KG1 (cell line): ENCODE measurements at places on chromosomes 16 and 17.

DNA sequence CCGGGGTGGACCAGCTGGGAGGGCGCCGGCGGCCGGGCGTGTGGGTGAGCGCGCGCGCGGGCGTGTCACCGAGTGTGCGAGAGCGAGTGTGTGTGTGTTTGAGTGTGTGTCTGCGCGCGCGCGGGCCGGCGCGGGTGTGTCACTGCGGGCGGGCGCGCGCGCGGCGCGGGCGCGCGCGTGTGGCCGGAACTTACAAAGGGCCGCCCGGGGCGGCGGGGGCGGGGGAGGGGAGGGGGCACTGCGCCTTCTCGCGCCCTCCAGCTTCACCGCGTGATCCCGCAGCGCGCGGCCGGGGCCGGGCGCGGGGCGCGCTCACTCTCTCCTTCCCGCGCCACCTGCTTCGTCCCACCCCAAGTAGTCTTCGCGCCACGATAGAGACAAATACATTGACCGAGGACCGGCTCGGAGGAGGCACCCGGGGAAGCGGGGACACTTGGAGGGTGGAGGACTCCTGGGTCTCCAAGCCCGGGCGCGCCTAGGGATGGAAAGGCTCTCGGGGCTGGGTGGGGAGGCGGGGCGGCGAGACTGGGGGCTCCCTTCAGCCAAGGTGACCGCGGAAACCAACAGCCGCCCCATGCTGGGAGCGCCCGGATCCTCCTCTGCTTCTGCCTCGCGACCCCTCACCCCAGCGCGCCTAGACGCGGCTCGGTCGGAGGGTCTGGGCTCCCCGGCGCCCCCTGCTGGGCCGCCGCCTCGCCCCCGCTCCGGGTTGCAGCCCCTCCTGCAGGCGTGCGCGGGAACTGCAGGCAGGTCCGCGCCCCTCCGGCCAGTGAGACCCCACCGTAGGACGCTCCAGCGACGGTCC is at the start of gene SRCIN1:
Gene SRCIN1, minus strand, starts transcription at position 112 of the 805 bp plus-strand sequence. CDS start 247 bp downstream, outside the sequence.
- peak; percentile 30 for DNase-seq

- DNase-seq, result no peak
These were observed 28.1 kb downstream of the TTYH2 start for GRCh38 chr17:74241431-74241830.

- no peak for DNase-seq
These were observed 2.8 kb upstream of the LPCAT2 start for GRCh38 chr16:55506083-55506482.

GRCh38 chr17:42472709-42473521 is 14.2 kb downstream of the ATP6V0A1 start:
- DNase-seq, result no peak

DNA sequence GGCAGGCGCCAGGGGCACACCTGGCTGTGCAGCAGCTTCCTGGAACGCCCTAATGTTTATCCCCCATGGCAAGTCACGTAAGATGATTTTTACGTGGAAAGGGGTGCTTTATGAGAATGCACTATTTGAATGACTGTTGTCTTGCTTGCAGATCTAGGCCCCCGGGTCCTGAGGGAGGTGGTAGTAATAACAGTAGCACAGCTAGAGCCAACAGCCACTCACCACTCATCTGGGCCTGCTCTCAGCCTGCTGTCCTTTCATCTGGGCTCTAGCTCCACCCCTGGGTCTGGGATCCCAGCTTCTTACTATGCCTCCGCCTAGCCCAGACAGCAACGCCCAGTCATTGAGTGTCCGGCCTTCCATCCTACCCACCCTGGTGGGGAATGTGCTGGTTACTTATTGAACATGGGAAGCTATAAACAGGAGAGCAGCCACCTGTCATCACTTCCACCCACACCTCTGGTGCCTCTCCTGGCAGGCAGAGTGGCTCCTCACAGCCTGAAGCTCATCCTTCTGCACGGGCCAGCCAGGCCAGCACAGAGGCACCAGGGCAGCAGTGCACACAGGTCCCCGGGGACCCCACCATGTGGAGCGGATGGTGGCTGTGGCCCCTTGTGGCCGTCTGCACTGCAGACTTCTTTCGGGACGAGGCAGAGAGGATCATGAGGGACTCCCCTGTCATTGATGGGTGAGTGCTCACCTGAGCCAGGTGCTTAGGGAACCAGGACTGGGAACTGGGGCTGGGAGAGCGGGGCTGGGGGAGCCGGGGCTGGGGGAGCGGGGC is 16.6 kb downstream of the DPEP1 start:
- no peak for DNase-seq

DNA sequence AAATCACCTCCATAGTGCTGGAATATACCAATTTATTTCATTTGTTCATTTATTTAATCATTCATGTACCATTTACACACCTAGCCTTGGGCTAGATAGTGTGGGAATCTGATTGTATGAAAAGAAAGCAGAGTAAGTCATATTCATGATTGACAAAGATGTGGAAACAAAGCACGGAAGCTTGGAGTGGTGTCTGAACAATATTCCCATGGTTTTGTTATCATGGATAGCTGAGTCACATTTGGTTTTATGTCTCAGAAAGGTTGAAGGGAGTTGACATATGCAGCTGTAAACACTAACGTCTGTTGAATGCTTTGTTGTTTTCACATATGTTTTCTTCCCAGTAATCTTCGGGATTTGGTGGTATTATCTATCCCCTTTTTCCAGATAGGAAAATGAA is 76.6 kb downstream of the MAP2K4 start:
- no peak for DNase-seq

GRCh38 chr16:51393381-51394005 is 242.4 kb upstream of the SALL1 start:
- no peak for DNase-seq

GRCh38 chr17:61345825-61346666 is 53.6 kb upstream of the TBX2 start:
- DNase-seq, result no peak

- DNase-seq, result no peak
These were observed 69.9 kb downstream of the ABR start for GRCh38 chr17:1109606-1110540.

GRCh38 chr17:76582660-76583059 is 3.0 kb downstream of the ST6GALNAC2 start:
- no peak for DNase-seq

- DNase-seq, result peak; percentile 83
These were observed 26.7 kb upstream of the PLCG2 start for GRCh38 chr16:81752225-81752875.

GRCh38 chr17:65742403-65743307 is 181.2 kb upstream of the AXIN2 start:
- no peak for DNase-seq

GRCh38 chr16:59260892-59261291 is 526.8 kb upstream of the GOT2 start:
- no peak for DNase-seq

DNA sequence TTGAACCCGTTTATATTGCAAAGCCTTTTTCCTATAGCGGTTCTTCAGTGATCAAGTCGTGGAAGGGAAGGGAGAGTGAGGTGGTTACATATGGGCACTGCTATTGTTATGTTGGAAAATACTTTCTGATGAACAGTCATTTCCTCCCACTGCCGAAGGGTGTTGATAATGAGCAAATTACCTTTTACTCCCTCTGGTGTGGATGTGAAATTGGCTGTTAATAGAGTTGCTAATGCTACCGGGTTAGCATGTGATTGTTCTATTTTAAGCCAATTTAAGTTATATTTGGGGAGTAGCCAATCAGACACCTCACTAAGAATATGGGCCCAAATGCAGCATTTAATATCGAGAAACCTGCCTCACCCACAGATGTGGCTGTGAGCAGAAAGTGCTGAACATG is 15.6 kb upstream of the PMFBP1 start:
- no peak for DNase-seq

DNA sequence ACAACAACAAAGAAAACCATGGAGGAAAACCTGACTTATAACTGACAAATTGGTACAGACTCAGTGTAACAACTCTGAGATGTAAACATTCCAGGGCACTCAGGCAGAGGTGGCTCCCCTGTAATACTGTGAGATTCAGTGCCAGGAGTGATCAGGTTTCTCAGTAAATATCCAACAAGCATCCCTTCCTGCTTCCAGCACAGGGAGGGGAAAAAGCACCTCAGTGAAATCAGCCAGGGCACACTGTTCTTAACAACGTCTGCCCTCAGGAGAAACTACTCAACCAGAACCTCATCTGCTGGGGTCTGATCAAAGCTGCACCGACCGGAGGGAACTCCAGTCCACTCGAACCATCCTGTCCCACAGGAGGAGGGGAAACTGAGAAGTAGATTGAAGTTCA is 52.3 kb downstream of the AMFR start:
- no peak for DNase-seq

DNA sequence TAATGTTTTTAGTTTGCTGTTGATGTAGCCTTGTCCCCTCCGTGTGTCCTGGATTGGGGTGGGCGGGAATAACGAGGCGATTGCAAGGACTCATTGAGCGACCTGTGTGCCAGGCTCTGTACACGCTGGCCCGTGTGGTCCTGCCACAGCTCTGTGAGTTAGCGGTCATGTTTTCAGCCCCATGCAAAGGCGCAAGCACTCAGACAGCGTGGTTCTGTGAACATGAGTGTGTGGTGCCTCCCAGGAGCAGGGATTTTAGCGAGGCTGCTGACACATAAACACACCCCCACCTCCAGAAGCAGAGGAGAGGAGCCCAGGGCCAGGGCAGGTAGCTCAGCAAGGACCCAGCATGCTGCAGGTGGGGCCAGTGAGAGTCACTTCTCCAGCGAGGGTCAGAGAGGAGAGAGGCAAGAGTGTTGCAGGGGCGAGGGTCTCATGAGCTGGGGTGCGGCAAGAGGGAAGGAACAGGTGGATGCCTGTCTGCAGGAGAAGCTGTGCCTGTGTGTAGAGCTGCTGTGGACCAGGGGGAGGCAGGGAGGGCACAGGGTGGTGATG is 115.3 kb downstream of the OR1D5 start:
- no peak for DNase-seq

DNA sequence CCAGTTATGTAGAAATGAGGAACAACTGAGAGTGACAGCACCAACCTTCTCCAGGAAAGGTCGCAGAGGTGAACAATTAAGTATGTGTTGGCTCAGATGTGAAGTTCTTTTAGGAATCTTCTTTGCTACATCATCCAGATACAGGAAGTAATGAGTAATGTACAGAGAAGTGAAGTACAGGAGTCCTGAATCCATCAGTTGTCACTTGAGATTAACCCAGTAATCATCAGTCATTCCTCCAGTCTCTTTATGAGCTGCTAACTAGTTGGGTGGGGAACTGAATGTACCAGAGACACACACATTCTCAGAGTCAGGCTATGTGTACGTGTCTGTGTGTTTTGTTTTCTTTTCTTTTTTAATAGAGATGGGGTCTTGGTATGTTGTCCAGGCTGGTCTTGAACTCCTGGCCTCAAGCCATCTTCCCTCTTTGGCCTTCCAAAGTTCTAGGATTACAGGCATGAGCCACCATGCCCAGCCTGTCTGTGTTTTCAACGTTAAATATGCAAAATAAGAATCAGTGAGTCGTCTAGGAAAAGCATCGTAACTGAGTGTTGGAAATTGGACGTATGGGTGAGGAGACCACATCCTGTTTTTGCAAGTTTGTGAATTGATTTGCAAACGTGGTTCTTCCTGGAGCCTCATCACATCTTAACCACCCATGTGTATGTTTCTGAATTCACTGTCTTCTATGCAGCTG is 19.9 kb downstream of the ZNF200 start:
- DNase-seq, result no peak

GRCh38 chr16:69469807-69470561 is 45.6 kb downstream of the CYB5B start:
- DNase-seq, result peak; percentile 37

DNA sequence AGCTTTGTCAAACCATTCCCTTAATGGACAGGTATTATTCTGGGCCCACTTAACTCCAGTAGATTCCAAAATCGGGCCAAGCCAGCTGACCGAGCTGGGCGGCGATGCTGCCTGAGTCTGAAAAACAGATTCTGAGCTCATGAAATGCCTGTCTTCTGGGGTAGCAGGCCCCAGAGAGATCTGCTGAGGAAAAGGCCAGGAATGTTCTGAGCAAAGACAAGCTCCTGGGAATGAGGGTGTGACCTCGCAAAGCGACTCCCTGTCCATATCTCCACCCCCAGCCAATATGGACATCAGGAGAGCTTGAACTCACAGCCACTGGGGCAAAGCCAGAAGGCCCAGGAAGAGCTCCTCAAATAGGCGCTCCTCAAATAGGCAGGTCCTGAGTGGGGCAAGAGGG is 23.7 kb downstream of the ZNF423 start:
- DNase-seq, result no peak

- no peak for DNase-seq
These were observed 39.6 kb upstream of the CDRT4 start for GRCh38 chr17:15507001-15507400.

DNA sequence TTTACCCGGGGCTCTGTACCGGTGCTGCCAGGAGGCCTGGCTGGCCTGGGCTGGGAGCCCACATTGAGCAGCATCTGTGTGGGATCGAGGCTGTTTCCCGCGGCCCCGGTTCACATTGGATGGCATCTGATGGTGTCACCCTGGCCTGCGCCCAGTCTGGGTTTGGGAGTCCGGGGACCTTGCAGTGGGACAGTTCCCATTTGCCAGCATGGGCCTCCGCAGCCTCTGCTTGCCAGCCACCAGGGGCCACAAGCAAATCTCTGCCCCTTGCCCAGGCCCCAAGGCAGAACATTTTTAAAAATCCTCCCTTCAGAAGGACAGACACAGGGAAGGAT is 64.5 kb downstream of the BANP start:
- no peak for DNase-seq

DNA sequence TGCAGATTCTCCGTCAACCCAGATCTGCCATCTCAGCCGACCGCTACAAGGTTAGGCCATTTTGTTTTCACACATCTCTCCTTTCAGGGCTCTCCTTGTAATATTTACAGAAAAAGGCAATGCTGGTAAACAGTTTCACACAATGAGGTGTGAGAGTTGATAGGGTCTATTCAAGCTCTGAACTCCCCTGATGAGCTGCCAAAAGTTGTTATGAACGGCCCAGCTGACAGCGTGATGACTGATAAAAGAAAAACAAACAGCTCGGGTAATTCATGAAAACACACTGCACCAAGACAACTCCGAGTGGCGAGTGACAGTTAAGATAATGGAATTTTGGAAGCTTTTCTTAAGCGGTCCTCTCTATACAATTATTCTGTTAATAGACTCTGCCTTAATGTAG is 68.1 kb upstream of the IRX5 start:
- no peak for DNase-seq

- no peak for DNase-seq
These were observed 125.2 kb upstream of the SDK2 start for GRCh38 chr17:73769479-73769878.

DNA sequence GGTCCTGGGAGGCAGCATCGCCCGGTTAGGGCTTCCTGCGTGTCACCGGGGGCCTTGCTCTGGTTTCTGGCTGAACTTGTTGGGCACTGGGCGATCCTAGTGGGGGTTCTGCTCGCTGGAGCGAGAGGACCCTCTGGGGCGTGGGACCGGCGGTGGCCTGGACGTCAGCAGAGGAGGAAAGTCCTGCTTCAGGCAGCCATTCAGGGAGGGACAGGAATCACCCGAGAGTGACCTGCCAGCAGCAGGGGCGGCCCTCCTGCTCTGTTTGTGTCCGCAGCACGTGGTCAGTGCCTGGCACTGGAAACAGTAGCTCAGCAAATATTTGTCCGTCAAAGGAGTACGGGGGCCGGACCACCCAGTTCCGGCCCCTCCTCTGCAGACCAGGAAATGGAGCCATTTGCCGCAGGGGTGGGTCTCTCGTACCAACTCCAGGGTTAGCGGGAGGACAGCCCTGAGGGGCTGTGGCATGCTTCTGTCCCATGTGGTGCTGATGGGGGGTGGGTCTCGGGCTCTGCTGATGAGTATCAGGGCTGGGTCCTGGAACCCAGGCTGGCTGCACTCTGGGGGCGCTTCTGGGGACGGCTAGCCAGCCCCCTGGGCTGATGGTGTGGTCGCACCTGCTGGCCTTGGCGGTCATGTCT is 48.3 kb downstream of the BAIAP2 start:
- DNase-seq, result no peak

- no peak for DNase-seq
These were observed 17.0 kb upstream of the LHX1 start for GRCh38 chr17:36920032-36921005.

- DNase-seq, result no peak
These were observed 19.9 kb downstream of the KDM8 start for GRCh38 chr16:27223226-27223610.
